ENCODE measurements at places on chromosomes 1 and 21.

DNA sequence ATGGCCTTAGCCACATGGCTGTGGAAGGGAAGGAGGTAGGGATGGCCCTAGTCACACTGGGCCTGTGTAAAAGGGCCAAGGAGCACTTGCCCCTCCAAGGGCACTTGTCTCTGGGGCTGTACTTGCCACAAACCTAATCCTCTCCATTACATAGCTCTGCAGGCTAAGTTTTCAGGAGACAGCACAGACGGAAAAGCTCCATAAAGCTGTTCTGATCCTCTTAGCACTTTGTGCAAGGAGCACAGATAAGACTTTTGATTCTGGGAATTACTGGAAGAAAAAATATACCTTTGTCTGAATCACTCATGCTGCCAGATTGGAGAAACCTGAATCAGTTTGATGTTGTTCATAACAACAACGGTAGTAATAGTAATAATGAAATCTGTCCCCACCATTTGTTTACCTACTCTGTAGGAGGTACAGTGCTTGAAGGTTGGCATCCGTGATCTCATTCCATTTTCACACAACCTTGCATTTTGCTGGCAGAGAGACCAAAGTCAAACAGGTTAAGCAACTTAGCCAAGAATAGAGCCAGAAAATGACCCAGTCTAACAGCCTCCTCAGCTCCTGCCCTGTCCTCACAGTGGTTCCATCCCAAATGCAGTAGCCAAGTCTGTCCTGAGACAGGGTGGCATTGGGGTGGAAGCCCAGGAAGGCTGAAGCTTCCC, 207.1 kb downstream of the ROR1 start:
- DNase-seq, result no peak

- no peak for DNase-seq
Observed at GRCh38 chr1:190738317-190738716, 260.7 kb upstream of the BRINP3 start.

- no peak for DNase-seq
Observed at GRCh38 chr1:108961198-108961597, 2.1 kb downstream of the CLCC1 start.

- peak; percentile 21 for DNase-seq
Observed at GRCh38 chr1:230728710-230729392, 14.9 kb upstream of the AGT start.

DNA sequence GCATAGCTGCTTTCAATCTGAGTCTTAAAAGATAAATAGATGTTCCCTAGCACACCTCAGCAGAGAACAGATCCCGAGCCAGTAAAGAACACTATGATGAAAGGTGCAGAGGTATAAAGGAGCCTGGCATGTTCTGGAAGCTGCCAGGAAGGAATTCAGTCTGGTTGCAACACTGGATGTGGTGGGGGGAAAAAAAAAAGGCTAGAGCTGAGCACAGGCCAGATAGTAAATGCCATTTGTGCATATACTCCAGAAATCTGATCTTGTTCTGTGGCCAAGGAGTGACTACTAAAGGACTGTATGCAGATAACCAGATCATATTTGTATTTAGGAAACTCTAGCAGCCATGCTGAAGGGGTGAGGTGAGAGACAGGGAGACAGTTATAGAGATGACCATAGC, 240.3 kb downstream of the VAV3 start:
- DNase-seq, result no peak

DNA sequence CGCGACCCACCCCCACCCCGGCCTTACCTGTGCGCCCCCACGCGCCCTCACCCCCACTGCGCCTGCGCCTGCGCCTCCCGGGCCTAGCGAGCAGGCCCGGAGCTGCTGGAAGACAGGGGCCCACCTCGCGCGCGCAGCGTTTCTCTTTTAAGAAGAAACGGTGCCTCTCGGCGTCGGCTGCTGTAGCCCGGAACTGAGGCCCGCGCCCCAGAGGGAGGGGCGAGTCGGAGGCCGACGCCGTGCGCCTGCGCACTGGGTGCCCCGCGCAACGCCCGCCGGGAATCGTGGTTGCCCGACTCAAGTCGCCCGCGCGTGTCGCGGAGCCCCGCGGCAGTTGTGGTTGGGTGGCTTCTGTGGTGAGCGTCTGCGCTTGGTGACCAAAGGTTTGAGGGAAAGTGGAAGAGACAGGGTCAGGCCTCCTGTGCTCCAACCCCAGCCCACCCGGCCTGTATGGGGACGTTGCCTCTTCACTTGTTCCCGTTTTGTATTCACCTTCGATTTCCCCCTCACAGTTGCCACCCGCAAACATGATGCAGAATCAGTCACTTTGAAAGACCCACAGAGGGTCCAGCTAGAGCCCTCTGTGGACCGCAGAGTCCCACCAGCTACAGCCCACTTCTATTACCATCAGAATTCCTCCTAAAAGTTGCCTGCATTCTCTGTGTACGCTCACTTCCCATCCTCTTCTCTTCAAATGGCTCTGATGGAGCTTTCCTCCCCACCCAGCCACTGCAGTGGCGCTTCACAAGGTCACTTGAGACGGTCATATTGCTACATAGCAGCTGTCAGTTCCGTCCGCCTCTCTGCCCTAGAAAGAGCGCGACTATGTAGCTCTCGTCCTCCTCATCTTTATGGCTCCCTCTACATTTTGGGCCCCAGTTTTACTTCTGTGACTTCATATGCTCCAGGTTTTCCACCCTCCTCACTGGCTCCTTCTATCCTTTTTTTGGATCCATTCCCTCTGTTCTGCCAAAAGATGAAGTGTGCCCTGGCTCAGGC, at the start of gene ZNF692:
TSS of gene ZNF692 (minus strand) at position 195 of the 999 bp plus-strand sequence. CDS start 776 bp downstream, outside the sequence.
- peak; percentile 98 for DNase-seq

DNA sequence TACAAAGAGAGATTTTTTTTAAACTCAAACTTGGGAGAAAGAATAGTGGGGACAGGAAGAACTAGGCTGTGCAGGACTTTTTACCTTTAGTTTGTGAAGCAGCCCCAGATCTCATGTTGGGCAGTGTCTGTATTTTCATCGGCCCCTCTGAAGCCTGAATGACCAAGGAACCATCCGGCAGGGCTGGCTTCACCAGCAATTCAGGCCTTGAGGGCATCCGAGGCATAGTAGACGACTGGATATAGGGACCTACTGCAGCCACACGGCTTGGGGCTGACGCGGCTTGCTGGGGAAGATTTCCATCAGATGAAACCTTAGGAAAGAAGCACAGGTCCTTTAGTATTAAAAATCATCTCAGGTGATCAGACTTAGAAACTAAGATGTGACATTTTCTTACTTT, 43.7 kb downstream of the TP53BP2 start:
- DNase-seq, result peak; percentile 47

GRCh38 chr1:160724465-160725242, 13.0 kb upstream of the CD48 start:
- no peak for DNase-seq

GRCh38 chr1:187928288-187928687, 1099.5 kb downstream of the PLA2G4A start:
- DNase-seq, result peak; percentile 43

DNA sequence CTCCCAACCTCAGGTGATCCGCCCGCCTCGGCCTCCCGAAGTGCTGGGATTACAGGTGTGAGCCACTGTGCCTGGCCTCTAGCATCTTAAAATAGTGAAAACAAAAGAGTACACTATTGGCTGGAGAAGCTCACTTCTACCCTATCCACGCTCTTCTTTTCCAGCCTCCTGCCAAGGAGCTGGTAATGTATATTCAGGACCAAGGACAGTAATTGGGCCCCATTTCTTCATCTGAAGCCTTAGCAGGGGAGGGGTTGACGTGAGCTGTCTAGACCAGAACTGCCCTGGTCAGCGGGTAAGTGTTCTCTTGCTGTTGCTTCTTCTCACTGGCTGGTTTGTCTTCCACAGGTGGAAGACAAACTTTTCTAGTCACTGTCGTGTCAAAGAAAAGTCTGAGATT, 70.2 kb downstream of the DNM3 start:
- DNase-seq, result no peak

DNA sequence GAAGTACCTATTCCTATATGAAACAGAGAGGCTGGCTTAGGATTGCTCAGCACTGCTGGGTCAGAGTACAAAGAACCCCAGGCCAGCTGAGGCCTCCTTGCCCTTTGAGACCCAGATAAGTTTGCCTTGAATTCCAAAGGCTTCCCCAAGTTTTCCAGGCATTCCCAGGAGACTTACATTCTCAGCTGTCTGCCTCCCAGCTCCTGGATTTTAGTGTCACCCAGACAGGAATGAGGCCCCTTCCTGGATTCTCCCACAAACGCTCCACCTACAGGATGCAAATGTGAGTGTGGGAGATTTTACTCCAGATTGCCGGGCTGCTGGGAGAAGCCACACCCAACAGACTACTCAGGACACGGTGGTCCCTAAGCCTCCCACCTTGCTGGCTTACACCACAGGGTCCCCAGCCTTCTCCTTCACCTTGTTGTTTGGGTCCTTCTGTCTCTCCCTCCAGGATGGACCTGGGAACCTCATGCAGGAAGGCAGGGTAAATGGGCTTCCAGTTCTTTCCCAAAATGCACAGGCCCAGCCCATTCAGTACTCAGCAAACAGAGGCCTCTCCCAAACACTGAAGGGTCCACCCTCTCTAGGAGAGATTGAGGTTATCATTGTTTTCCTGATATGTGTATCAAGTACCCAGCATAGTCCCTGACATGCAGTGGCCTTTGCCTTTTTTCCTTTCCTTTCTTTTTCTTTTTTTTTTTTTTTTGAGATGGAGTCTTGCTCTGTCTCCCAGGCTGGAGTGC, 10.6 kb downstream of the RHBG start:
- DNase-seq, result no peak

- no peak for DNase-seq
Observed at GRCh38 chr1:109864930-109865612, 45.6 kb upstream of the CSF1 start.

DNA sequence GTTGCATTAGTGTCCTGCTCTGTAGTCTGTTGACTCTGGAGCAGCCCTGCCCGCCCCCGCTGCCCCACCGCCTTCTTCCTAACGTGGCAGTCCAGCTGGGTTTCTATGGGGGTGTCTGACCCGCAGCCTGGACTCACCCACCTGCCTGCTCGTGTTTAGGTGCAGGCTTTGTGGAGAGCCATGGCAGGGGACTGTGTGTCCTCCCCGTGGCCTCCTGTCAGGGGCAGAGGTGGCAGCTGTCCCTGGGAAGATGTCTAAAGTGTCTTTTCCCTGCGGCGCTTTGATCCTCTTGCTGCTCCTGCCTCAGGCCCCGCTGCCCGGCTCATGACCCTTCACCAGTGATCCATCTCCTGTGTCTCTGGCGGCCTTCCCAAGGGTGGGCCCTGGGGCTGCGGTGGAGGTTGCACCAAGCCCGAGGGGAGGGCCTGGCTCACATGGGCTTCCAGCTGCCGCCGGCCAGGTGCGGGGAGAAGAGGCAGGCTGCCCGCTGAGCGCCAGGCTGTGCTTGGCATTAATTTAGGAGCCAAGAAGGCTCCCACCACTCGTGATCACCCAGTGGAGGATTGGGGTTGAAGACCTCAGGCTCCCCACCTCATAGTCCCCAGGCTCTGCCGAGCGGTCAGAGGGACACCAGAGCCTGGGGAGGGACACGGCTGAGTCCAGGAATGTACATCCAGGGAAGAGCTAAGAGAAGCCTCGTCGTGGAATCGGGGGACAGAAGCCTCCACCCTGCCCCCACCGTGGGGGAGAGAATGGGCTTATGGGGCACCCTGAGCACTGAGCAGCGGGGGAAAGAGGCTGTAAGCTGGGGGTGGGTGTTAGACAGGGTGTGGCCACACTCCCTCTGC, 44.1 kb downstream of the COL18A1 start:
- DNase-seq, result no peak

GRCh38 chr1:46672696-46673095, 1.0 kb downstream of the TEX38 start:
- no peak for DNase-seq

DNA sequence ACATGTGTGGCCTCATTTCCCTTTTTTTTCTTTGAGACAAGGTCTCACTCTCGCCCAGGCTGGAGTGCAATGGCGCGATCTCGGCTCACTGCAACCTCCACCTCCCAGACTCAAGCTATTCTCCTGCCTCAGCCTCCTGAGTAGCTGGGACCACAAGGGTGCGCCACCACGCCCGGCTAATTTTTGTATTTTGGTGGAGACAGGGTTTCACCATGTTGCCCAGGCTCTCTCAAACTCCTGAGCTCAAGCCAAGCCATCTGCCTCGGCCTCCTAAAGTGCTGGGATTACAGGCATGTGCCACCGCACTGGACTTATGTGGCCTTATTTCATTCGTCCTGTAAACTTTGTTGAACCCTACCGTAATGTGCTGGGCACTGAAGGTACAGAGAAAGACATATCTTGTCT, 569 bp upstream of the WARS2 start:
- no peak for DNase-seq

DNA sequence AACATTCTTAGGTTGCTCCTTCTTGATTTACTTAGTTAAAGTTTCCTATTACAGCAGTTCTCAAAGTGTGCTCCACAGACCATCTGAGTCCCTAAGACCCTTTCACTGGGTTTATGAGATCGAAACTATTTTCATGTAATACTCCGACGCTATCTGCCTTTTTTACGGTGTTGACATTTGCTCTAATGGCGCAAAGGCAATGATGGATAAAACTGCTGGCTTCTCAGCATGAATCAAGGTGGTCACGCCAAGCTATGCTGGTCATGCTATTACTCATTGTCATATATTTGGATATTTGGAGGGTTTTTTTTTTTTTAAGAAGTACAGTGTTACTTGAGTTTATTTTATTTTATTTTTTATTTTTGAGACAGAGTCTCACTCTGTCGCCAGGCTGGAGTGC, 235.1 kb downstream of the KIF26B start:
- no peak for DNase-seq
